Aortic smooth muscle cell (primary cell): ENCODE measurements at places on chromosomes 5 and 9. TPM values are rescaled to one million over a fixed set of nuclear protein-coding genes. Genes with fewer than 3 reads are reported as not detected.

Gene ARL14EPL
- not detected in 2 replicates for total RNA-seq

Gene SOHLH1
- not detected in 2 replicates for total RNA-seq

Gene RORB
- 11.6 and 13.0 TPM in 2 replicates for total RNA-seq

Gene LHX3
- not detected in 2 replicates for total RNA-seq

Gene MFAP3
- total RNA-seq: 72.4 and 84.5 TPM in 2 replicates

Gene ZFP2
- total RNA-seq: 0.25 and 0.92 TPM in 2 replicates

Gene GRXCR2
- not detected in 2 replicates for total RNA-seq

Gene CDX1
- total RNA-seq: 0.12 and 0.13 TPM in 2 replicates

Gene KCNN2
- total RNA-seq: under 0.01 and 0.25 TPM in 2 replicates

Gene C5orf52
- total RNA-seq: not detected in 2 replicates

Gene KCNMB1
- 0.99 and 1.3 TPM in 2 replicates for total RNA-seq

Gene IFNA5
- not detected in 2 replicates for total RNA-seq

Gene ELAVL2
- 0.12 and 0.13 TPM in 2 replicates for total RNA-seq

Gene ADAMTS6
- 23.5 and 35.9 TPM in 2 replicates for total RNA-seq

Gene VCAN
- 2,202 and 3,471 TPM in 2 replicates for total RNA-seq

Gene SWI5
- total RNA-seq: 43.5 and 48.9 TPM in 2 replicates

Gene SEMA6A
- total RNA-seq: 0.12 and 0.40 TPM in 2 replicates

Gene SUSD3
- 0.26 TPM in 1 of 2 replicates, not detected in the other for total RNA-seq

Gene BTNL8
- not detected in 2 replicates for total RNA-seq

Gene SHISAL2B
- total RNA-seq: not detected in 2 replicates

Gene SLC4A9
- not detected in 2 replicates for total RNA-seq

Gene IQGAP2
- 1.6 and 2.2 TPM in 2 replicates for total RNA-seq

Gene MEIKIN
- total RNA-seq: 0.06 TPM in 1 of 2 replicates, not detected in the other

Gene CCL21
- total RNA-seq: not detected in 2 replicates

Gene FAM81B
- not detected in 2 replicates for total RNA-seq

Gene WDR41
- 140 and 153 TPM in 2 replicates for total RNA-seq

Gene TJP2
- total RNA-seq: 145 and 176 TPM in 2 replicates

Gene TNC
- total RNA-seq: 20.6 and 48.6 TPM in 2 replicates

Gene PPP3R2
- total RNA-seq: not detected in 2 replicates

Gene SPAAR
- 0.12 and 0.26 TPM in 2 replicates for total RNA-seq

Gene FOXD4L6
- total RNA-seq: 0.06 TPM in 1 of 2 replicates, not detected in the other
